ENCODE measurements at places on chromosomes 6 and 20. TPM values are rescaled to one million over a fixed set of nuclear protein-coding genes. Genes with fewer than 3 reads are reported as not detected.

Gene C6orf15
- not detected for total RNA-seq

Gene ARFGEF2
- total RNA-seq = 15.9 TPM

Gene TMEM244
- not detected for total RNA-seq

Gene AGER
- 1.7 TPM for total RNA-seq

Gene DCDC2
- total RNA-seq = 1.9 TPM

Gene LAMA4
- 0.80 TPM for total RNA-seq

Gene PBOV1
- total RNA-seq = not detected

Gene PABPC1L
- 8.7 TPM for total RNA-seq

Gene PDCD2
- 49.3 TPM for total RNA-seq

Gene TRIM27
- total RNA-seq = 46.9 TPM

Gene SNX3
- total RNA-seq = 102 TPM

Gene STMN3
- 9.0 TPM for total RNA-seq

Gene CDSN
- 0.05 TPM for total RNA-seq

Gene TRERF1
- total RNA-seq = 6.9 TPM

Gene CALHM6
- not detected for total RNA-seq

Gene ZNF831
- not detected for total RNA-seq

Gene PI3
- 2.9 TPM for total RNA-seq

Gene MEI4
- total RNA-seq = not detected

Gene SLC32A1
- total RNA-seq = not detected

Gene DEF6
- not detected for total RNA-seq

Gene CGA
- 0.58 TPM for total RNA-seq

Gene GGTLC1
- not detected for total RNA-seq

Gene TNXB
- total RNA-seq = 0.56 TPM

All from A549 treated with AZD2906 at 1 μM for 4 hours (cell line).